Substantia nigra (tissue), 51 donors: ENCODE measurements at places on chromosomes 5 and 9.

DNA sequence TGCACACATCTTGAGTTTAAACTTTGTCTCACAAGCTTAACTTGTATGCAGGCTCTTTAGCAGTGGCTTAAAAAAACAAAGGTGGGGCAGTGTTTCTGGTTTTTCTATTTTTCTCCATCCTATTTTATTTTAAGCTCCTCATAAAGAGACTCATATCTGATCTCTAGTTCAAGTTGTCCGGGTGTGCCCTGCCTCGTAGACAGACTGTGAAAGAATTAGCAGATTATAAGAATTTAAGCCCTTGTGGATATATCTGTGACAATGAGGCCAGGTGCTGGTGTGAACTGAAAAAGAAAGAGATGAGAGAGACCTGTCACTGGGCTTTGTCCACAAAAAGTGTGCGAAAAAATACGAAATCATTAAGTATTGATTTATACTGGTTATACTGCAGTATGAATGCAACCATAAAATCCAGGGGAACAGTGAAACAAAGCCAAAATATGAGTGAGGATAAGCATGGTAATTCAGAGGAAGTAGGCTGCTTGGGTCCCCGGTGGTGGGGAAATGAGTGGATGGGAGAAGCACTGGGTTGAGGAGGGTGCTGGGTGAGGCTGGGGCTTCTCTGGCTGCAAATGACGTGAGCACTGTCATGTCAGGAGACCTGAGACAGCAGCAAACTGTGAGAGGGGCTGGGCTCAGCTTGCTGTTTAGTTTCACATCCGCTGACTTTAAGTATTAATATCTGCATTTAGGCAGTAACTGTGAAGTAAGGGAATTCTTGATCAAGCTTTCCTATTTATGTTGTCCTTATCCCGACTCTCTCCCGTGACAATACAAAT lies 179.7 kb upstream of the ANKRD55 start:
- DNase-seq = peak; percentile 57

DNA sequence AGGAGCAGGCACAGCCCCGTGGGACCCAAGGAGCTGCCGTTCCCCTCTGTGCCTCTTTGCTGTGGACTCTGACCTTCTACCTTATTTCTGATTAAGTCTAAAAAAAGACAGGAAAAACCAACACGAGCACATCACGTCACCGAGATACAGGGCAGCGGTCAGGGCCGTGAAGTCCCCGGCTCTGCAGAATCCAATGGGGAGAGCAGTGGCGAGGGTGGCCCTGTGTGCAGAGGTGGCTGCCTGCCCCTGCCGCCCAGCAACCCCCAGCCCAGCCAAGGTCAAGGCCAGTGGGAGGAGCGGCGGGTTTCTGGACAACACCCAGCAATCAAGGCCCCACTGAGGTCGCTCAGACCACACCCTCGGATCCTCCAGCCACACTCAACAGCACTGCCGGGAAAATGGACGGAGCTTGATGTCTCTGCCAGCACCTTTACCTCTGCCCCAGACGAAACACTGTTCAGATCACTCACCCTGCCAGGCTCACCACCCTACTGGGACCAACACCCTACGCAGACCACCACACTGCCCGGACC lies 32.7 kb upstream of the SLC9A3 start:
- no peak for DNase-seq

GRCh38 chr5:2894316-2894715 lies 142.8 kb upstream of the IRX2 start:
- no peak for DNase-seq

GRCh38 chr5:149581931-149582768 lies 852 bp downstream of the ARHGEF37 start:
- DNase-seq = peak; percentile 12
